ENCODE measurements at places on chromosomes 1 and 21.

DNA sequence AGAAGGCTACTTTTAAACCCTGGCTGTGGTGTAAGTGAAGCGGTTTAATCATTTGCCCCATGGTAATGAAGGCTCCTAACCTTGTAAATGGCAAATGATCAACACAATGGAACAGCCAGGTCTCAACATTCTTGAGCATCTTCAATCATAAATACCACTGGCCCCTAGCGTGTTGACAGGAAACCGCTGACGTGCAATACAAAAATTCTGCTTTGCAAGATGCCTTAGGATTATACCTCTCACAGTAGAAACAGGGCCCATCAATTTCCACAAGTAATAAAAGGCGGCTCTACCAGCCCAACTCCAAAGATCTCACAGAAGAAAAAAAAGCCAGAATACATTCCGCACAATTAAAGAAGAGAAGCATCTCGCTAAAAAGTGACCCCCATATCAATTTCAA, 32.8 kb downstream of the LGALS8 start:
- DNase-seq = no peak

GRCh38 chr1:226268421-226269124, 40.4 kb downstream of the LIN9 start:
- DNase-seq = no peak

- no peak for DNase-seq
Measured at GRCh38 chr1:214549604-214550003, 1.8 kb downstream of the PTPN14 start.

GRCh38 chr1:107480548-107481415, 339.9 kb downstream of the NTNG1 start:
- no peak for DNase-seq

GRCh38 chr1:184988506-184988905, 14.2 kb upstream of the NIBAN1 start:
- no peak for DNase-seq

DNA sequence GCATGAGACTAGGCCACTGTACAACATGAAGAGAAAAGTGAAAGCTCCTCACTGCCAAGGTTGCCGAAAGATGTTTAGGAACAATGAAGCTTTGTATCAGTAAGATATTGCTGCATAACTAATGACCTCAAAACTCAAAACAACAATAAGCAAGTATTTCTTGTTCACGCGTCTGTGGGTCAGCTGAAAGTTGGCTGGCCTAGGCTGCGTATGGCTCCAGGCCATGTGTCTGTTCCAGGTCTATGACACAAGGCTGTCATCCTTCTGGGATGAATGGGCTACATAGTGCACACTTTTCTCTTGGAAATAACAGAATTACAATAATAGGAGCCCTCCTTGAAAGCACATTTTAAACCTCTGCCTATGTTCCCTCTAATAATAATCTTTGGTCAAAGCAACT, 515.9 kb downstream of the PLPP3 start:
- no peak for DNase-seq

- DNase-seq = no peak
Measured at GRCh38 chr1:244896550-244896949, 32.2 kb upstream of the HNRNPU start.

DNA sequence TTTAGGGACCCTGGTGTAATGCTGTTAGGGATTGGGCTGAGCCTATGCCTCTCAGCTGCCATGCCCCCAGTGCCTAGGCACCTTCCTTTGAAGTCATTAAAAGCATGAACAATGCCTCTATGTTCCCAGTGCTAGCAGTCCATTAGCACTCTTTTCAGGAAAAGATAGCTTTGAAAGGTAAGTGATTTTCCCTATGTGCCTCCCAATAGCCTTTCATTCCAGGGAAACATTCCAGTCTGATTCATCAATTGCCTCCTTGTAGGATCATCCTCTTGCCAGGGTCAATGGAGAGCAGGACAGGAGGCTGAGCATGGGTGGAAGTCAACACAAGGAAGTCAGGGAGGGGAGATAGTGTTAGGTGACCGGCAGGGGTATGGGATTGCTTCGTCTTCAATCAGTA, 8.6 kb upstream of the IGSF21 start:
- DNase-seq = no peak

- DNase-seq = no peak
Measured at GRCh38 chr1:164660412-164660772, 101.4 kb downstream of the PBX1 start.

GRCh38 chr1:118960567-118961136, 27.5 kb downstream of the TBX15 start:
- no peak for DNase-seq

DNA sequence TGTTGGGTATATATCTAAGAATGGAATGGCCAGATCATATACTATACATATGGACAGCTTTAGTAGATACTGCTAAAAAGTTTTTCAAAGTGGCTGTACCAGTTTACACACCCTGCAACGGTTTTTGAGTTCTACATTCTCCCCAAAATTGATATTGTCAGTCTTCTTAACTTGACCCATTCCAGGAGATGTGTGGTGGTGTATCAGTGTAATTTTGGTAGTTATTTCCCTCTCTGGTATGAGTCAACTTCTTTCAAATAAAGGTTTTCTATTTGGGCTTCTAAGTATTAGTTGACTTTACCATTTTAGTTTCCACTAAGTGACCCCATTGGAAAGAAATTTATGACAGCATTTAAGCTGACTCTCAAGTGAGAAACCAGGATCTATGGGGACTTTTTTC, 29.2 kb downstream of the INKA2 start:
- no peak for DNase-seq

DNA sequence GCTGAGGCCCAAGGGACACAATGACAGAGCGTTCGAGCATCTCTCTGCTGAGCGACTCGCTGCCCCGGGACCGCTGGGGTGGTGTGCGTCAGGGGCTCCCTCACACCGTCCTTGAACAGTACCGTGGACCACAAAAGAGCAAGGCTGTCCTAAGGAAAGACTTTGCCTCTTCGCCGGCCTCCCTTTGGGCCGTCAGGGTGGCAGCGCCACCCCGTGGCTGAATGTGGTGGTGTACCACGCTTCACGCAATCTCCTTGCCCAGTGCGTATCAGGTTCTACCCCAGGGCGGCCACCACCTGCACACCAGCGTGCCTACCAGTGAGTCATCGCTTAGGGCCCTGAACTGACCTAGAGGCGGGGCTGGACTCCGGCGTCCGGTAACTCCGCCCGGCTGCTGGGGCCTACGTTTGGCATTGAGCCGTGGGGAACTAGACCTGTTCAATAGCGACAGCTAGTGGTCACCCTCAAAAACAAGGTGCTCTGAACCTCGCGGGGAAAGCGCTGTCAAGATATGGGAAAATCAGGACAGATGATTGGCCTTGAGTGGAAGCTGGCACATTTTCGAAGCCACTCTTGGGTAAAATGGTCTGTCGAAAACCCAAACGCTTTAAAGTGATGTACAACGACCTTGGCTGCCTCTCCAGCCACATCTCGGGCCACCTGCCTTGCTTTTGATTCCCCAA, 8.1 kb upstream of the TRAF3IP3 start:
- peak; percentile 82 for DNase-seq

DNA sequence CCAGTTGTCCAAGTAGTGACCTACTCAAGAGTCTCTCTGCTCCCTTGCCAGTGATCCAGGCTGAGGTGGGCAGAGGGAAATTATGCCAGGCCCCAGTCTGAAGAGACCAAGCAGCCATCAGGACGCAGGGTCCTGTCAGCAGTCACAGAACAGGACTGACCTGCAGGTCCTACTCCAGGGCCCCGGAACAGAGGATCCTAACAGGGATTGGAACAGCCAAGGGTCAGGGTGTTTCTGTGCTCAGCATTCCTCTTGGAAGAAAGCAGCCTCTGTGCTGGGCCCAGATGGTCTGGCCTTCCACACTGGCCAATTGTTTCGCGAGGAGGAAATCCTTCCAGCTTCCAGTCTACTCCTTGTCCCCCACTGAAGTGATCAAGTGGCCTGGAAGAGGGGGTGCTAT, 41.6 kb upstream of the USP1 start:
- no peak for DNase-seq

DNA sequence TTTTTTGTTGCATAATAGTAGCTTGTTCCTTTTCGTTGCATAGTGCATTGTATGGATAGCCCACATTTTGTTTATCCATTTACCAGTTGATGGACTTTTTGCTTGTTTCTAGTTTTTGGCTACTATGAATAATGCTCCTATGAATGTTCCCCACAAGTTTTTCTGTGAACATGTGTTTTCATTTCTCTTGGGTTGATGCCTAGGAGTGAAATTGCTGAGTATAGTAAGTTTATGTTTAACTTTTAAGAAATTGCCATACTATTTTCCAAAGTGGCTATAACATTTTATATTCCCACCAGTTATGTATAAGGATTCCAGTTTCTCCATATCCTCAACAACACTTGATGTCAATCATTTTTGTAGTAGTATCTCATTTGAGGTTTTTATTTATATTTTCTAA, 84.8 kb upstream of the CACYBP start:
- no peak for DNase-seq

DNA sequence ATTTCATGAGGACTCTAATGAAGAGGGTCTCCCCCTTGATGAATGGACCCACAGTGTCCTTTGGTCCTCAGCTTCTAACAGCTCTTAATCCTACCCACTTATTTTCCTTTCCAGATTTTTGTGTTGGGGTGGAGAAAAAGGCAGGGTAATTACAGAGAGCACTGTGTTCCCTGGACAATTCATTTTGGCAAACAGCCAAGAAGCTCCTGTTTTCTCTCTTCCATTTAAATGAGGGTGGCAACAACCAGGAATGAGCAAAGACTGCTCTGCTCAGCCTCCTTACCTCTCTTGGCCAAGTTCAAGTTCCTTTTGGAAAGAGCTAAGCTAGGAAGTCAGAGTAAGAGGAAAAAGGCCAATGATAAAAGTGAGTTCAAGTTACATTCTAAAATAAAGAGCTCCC, 11.9 kb downstream of the XKR8 start:
- no peak for DNase-seq

DNA sequence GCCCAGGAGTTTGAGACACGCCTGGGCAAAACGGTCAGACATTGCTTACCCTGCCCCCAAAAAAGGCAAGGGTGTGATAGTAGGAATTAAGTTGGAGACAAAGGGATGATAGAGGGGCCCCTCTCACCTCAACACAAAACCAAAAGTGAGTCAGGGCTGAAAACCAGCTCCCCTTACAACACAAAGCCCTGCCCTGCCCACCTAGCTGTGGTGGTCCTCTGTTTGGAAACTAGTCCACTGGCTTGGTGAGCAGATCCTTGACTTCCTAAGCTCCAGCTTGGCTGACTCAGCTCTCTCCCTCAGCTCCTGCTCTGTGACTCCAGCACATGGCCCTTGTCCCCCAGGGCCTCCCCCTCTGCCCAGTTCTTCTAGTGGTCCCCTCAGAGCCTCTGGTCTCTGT, 603.8 kb downstream of the PTPRC start:
- DNase-seq = no peak

GRCh38 chr1:238139713-238140112, 249.0 kb upstream of the ZP4 start:
- no peak for DNase-seq

- no peak for DNase-seq
Measured at GRCh38 chr1:56551691-56552090, 27.7 kb downstream of the PLPP3 start.

DNA sequence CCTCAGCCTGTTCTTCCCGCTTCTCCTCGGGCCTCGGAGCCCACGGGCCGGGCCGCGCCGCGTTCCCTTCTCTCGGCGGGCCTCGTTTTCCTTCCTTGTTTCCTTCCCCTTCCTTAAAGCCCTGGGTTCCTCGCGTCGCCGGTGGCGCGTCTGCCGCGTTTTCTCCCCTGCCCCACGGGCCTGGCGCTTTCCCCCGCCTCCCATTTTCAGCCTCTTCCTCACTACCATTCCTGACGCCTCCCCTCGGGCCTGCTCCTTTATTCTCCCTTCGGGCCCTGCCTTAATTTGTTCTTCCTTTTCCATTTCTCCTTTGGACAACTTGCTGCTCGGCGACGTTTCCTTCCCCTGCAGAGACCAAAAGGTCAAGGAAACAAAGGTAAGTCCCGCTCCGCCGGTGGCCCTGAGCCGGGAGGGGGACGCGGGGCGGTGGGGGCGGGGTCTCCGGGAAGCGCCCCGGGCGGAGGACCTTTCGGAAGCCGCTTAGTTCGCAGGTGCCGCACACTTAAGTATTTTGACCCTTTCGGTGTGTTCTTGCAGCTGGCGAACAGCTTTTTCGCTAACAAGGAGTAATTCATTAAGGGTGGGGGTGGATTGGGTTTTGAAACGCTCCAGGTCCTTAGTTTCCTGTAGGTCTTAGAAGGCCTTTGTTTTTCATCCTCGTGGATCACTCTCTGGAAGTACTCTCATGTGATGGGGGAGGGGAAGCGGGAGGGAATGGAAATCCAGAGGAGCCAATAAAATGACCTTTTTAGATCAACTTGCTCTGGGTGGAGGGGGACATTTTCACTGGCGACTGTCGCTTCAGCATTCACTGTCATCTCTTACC, 780 bp downstream of the YTHDF2 start:
- peak; percentile 29 for DNase-seq

DNA sequence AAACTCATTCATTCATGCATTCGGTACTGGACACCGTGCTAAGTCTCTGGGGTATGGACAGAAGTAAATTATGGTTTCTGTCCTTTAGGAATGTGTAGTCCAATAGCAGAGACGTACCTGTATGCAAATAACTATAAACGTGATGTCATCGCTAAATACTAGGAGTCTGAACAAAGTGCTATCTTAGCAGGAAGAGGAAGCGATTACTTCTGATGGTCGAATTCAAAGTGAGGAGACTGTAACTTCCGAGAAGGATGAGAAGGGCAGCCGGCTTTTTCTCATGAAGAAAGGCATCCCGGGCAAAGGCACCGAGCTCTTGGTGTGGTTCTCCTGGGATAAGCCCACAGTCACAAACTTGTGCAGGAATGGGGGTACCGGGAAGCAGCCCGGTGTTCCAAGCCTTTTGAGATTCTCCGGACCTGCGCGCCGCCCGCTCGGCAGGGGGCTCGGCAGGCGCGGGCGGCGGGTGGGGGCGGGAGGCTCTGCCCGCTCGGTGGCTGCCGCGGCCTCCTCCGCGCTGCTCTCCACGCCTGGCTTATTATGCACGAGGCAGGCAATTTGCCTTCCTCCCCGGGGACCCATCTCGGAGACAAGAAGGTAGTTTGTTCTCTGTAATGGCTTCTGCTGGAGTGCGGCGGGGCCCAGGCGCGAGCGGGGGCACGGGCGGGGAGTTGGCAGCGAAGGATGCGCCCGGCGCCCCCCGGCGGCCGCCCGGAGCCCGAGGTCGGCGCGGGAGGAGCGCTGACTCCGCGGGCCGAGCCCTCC, 67.5 kb upstream of the CD1D start:
- peak; percentile 18 for DNase-seq

GRCh38 chr1:207128336-207128921, 24.4 kb downstream of the C4BPA start:
- no peak for DNase-seq

DNA sequence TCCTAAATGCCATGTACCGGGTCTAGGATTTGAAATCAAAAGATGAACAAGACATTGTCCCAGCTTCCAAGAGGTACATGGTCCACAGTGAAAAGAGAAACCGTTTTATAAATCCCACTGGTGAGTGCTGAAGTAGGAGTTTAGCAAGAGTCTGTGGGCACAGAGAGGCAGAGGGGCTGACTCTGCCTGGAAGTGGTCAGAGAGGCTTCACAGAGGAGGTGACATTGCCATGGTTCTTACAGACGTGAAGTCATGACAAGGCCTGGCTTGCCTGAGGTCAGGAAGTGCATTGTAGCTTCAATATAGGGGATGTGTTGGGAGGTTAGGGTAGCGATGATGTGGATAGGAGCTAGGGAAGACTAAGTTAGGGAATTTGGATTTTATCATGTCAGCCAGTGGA, 28.4 kb downstream of the MAPKAPK2 start:
- DNase-seq = no peak

All from stimulated activated CD8-positive, alpha-beta memory T cell treated with anti-CD3 and anti-CD28 coated beads, Interleukin-4, amount 100 ng/mL, for 24 hours (primary cell).